Mesenchymal stem cell (in vitro differentiated cells and primary cell): ENCODE measurements at places on chromosomes 2 and 18.

- DNase-seq = peak; percentile 48
These were observed 275.8 kb downstream of the LNPK start for GRCh38 chr2:175726223-175726622.

DNA sequence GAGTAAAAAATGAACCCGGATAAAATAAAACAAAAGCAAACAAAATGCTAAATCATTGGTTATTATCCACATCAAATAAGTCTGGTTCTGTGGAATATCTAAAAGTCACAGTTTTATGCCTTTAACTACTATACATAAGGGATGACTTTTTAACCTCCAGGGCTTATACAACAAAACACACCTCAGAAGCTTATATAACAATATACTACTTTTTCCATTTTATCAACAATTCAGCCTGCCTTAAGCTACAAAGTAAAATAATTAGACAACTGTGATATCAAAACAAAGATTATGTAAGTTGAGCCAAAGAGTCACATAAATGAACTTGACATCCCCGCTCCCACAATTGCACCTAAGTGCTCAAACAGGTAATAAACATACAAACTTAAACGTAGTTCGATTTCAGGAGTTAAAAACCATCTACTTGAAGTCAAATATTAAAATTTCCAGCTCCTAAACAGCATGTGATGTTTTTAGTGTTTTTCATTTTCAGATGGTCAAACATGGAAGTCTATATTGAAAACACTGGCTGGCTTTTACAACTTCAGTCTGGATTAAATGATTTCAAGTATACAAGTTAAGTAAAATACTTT, 54.7 kb downstream of the ATIC start:
- no peak for DNase-seq

- peak; percentile 17 for DNase-seq
These were observed at the start of gene ACADL for GRCh38 chr2:210224941-210225672. Gene ACADL, minus strand, starts transcription at chr2:210225447. Its CDS starts 184 bp downstream, at chr2:210225263.

- peak; percentile 47 for DNase-seq
These were observed 31.0 kb downstream of the CFAP36 start for GRCh38 chr2:55550368-55551102.

DNA sequence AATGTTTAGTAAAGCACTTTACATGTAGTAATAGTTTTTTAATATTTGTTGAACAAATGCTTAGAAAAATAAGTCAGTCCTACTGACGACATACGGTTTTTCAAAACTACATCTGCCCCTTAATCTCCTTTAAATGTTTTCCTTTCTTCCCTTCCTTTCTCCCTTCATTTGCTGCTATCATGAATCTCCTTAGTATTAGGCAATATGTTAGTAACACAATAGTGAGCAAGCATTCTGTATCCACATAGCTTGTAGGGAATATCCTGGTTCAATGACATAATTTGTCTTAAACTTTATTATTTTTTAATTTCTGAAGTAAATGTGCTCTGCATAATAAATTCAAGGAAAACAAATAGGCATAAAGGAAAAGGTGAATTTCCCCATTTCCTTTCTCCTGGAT, 79.1 kb downstream of the ACSL3 start:
- no peak for DNase-seq

GRCh38 chr2:74862020-74862964, 28.4 kb downstream of the HK2 start:
- no peak for DNase-seq

DNA sequence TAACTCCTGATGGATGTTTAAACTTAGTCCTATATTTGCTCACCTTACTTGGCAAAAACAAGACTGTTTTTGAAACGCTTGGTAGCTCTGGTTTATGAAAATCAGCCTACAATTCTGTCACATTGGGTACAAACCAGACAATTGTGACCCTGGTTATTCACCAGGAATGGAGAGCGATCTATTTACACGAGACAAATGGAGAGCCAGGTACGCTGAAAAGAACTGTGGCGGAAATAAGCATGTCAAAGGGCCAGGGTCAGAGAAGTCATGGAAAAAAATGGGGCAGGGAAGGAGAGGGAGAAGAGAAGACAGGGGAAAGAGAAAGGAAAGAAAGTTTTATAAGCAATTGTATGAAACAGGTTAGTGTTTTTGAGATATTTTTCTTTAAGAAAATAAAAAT, 119.5 kb upstream of the ZFP36L2 start:
- no peak for DNase-seq

- DNase-seq = peak; percentile 60
These were observed 43.9 kb upstream of the RAB11FIP5 start for GRCh38 chr2:73156539-73157124.
